ENCODE measurements at places on chromosomes 6 and 20.

GRCh38 chr6:147689398-147689797 is 180.9 kb downstream of the SAMD5 start:
- no peak for DNase-seq

DNA sequence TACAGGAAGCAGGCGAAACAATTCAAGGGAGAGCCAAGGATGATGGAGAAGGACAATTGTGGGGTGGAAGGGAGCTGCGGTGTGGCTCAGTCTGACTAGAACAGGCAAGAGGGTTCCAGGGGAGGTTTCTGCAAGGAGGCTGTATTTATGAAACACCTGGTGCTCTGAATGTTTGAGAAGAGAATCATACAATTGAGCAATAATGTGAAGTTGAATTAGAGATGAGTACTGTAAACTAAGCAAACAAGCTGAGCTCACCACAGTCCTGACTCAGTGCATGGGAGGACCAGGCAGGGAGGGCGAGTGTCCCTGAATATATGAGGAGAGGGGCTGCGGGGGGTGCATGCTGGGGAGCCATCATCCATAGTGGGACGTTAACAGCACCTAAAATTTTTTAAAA is 279.7 kb downstream of the KIF16B start:
- no peak for DNase-seq

GRCh38 chr6:129903082-129903481 is 42.0 kb upstream of the TMEM244 start:
- DNase-seq: no peak

GRCh38 chr20:58330249-58330648 is 20.7 kb downstream of the RAB22A start:
- no peak for DNase-seq

DNA sequence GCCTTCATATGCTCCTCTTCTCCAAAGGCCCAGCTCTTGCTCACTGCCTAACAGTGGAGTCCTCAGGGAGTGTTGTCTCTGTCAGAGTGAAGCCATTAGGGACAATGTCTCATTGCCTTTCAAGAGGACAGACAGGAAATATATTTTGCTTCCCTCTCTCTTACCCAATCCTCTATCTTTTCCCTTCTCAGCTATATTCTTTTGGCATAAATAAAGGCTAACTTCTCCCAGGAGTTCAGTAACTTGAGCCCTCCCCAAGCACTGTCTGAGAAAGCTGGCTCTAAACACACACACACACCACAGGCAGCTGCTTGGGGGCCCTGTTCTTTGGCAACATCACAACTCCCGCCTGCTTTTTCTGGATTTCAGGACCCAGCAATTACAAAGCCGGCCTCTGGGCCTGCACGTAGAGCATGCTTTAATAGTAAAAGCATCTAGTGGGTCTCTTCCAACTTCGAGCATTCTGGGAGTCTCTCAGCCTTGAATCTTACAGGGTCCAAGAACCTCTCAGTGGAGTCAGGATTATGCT is 34.7 kb upstream of the LAMA4 start:
- DNase-seq: no peak

DNA sequence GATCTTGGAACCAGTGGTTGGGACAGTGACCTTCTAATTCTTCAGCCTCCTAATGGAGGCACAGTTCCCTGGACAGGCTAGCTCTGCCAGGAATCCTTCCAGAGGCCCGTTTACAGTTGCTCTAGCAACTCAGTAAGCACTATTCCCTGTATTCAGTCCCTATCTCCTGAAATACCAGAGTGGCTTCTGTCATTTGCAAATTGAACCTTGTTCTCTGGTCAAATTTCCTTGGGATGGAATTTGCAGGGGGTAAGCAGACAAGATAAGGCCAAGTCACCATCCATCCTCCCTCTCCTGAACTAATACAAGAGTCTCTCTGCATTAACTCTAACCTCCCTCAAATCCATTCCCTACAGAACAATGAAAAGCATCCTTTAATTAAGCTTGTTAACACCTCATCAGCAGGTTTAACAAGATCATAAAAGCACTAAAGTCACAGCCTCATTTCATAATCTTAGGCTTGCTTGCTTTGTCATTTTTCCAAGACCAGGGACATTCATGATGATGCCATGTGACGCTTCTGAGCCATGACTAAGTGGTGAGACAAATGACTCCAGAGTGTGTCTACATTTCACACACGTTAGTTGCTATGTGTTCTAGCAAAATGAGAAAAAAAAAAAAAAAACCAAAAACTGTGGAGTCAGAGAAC is 37.1 kb downstream of the SLC22A23 start:
- no peak for DNase-seq

DNA sequence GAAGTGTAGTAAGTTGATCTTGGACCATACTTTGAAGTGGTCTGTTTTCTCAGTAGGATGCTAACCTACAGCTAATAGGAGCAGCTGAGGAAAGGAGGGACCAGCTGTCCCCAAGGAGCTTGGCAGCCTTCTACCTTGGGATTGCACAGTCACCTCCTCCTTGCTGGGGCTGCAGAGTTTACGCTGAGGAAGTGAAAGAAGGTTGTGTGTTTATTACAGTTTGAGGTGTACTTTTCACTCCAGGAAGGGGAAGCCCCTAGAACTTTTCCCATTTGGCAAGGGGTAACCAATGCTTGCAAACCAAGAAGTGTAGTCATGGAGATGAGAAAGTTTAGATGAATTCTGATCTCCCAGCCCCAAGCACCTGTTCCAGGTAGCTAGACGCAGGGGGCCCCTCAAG is 58.8 kb downstream of the BMP6 start:
- no peak for DNase-seq
